ENCODE measurements at places on chromosomes 2 and 18.

- no peak for DNase-seq
Observed at GRCh38 chr2:164890544-164890943, 48.9 kb upstream of the COBLL1 start.

GRCh38 chr18:58078889-58079573 lies 35.0 kb downstream of the NEDD4L start:
- no peak for DNase-seq

GRCh38 chr2:212797484-212798205 lies 259.0 kb upstream of the ERBB4 start:
- no peak for DNase-seq

- DNase-seq = no peak
Observed at GRCh38 chr18:55256226-55256928, 297.1 kb upstream of the CCDC68 start.

- no peak for DNase-seq
Observed at GRCh38 chr18:23220355-23220754, 85.1 kb downstream of the CABLES1 start.

GRCh38 chr2:180730976-180731375 lies 249.4 kb upstream of the UBE2E3 start:
- no peak for DNase-seq

DNA sequence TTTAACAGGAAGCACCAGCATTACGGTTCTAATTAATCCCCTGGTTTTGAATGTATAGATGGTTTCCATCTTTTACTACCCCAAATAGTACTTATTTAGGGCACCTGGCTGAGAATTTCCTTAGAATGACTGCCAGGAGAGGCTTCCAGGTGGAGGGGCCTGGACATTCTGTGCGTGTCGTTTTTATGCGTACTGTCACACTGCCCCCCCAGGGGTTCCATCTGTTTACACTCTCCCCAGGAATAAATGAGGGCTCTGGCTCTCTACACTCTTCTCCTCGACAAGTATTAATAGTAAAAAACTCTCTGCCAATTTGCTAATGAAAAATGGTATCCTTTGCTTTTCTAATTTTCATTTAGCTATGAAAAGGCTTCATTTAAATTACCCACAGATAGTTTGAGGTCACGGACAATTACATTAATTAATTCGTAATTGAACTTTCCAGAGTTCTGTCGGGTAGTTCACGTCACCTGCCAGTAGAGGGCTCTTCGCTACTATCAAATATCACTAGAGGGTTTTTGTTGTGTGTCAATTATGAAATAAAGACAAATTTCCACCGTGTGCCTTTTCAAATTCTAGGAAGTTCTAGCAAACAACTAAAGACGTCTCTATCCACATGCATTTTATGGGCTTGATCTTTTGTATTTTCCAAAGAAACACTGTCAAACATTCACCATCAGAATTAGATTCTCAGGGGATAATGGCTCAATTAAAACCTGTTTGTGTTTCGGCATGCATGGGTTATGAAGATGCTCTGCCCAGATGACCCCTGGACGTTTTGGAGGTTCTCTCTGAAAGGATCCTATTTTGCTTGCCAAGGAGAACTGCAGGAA lies 88.8 kb upstream of the ASB18 start:
- DNase-seq = no peak

- no peak for DNase-seq
Observed at GRCh38 chr18:55421615-55422419, 166.2 kb downstream of the TCF4 start.

- DNase-seq = no peak
Observed at GRCh38 chr2:65687614-65688013, 255.2 kb upstream of the SPRED2 start.

DNA sequence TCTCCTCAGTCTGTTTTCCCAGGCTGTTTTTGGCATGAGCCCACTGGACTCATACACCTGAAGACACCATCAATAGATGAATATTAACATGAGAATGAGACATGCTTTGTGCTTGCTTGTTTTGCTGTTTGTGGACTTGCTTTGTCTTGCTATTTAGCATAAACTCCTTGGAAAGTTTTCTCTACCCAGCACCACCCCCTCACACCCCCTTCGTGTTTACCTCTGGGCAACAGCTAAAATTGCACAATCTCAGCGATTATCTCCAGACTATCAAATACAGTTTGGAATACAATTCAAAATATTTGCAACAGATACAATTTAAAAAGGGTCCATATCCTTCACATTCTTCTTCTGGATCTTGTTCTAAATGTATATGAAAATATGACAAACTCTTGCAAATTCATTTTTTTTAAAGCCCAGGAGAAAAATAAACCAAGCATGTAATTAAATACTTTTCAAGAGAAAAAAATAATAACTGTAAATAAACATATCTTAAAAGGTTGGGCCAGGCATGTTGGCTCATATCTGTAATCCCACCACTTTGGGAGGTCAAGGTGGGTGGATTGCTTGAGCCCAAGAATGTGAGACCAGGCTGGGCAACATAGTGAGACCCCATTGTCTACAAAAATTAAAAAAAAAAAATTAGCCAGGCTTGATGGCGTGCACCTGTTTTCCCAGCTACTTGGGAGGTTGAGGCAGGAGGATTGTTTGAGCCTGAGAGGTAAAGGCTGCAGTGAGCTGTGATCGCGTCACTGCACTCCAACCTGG lies 32.3 kb upstream of the PMAIP1 start:
- no peak for DNase-seq

DNA sequence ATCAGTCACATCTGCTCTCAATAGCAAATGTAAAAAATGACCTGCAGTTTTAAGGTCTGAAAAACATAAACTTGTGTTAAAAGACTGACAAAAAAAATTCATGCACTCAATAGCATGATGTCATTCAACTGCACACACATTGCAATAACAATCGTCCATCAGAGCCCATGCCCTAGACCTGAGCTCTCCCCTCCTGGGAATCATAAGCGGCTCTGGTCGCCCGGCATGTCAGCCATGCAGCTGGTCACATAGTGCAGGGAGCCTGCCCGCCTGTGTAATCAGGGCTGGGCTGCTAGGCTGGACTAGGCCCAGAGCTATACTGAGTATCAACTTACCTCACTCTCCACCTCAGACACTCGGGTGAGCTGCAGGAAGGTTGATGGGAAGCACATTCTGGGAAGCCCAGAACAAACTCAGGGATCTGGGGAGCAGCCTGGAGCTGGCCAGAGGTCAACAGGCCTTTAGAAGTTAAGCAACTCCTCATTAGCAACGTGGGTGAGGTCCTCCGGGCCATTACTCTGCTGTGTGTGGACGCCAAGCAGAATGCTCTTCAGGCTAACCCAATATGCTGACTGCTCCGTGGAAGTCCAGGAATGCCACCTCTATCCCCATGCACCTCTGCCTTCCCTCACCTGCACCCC lies 165.5 kb downstream of the TTC32 start:
- no peak for DNase-seq
